ENCODE measurements at places on chromosomes 12 and 14. TPM values are rescaled to one million over a fixed set of nuclear protein-coding genes. Genes with fewer than 3 reads are reported as not detected.

GRCh38 chr14:103856607-103857006, 9.2 kb upstream of the PPP1R13B start:
- no peak for DNase-seq

GRCh38 chr12:115945491-115945885, 332.0 kb downstream of the MED13L start:
- no peak for DNase-seq

- DNase-seq, result no peak
Observed at GRCh38 chr12:91317306-91317705, 134.7 kb upstream of the DCN start.

BEST3 gene
- polyA plus RNA-seq, result 0.07 TPM

Measured in heart right ventricle (tissue), 16 donors.